ENCODE measurements at places on chromosomes 7 and 10.

- no peak for DNase-seq
These were observed 74.9 kb downstream of the NUDCD3 start for GRCh38 chr7:44415510-44415909.

DNA sequence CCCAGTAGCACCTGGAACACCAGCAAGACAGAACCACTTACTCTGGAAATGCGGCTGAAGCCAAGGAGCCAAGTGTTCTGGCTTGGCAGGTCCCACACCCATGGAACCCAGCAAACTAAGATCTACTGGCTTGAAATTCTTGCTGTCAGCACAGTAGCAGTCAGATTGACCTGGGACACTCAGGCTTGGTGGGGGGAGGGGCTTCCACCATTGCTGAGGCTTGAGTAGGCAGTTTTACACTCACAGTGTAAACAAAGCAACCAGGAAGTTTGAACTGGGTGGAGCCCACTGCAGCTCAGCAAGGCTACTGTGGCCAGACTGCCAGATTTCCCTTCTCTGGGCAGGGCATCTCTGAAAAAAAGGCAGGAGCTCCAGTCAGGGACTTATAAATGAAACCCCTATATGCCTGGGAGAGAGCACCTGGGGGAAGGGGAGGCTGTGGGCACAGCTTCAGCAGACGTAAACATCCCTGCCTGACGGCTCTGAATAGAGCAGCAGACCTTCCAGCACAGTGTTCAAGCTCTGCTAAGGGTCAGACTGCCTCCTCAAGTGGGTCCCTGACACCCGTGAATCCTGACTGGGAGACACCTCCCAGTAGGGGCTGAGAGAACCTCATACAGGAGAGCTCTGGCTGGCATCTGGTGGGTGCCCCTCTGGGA, 121.2 kb downstream of the MTERF1 start:
- no peak for DNase-seq

GRCh38 chr10:91549262-91549661, 83.6 kb downstream of the PPP1R3C start:
- no peak for DNase-seq

DNA sequence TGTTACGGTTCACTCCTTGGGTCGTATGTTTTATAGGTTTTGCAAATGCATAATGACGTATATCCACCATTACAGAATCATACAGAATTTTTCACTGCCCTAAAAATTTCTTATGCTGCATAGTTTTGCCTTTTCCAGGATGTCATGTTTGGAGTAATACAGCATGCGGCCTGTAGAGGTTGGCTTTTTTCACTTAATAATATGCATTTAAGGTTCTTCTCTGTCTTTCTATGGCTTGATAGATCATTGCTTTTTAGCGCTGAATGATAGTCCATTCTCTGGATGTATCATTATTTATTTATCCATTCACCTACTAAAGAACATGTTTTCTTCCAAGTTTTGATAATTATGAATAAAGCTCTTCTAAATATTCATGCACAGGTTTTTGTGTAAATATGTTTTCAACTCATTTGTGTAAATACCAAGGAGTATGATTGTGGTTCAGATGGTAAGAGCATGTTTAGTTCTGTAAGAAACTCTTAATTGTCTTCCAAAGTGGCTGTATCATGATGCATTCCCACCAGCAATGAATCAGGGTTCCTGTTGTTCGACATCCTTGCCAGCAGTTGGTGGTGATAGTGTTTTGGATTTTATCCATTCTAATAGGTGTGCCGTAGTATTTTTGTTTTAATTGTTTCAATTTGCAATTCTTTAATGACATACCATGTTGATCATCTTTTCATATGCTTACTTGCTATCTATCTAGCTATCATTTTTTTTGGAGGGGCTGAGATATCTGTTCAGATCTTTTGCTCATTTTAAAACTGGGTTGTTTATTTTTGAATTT, 531.2 kb upstream of the GHITM start:
- DNase-seq = no peak

- DNase-seq = no peak
These were observed 77.7 kb upstream of the DIP2C start for GRCh38 chr10:767211-767610.

- no peak for DNase-seq
These were observed 38.4 kb downstream of the RHOBTB1 start for GRCh38 chr10:60905580-60905979.

DNA sequence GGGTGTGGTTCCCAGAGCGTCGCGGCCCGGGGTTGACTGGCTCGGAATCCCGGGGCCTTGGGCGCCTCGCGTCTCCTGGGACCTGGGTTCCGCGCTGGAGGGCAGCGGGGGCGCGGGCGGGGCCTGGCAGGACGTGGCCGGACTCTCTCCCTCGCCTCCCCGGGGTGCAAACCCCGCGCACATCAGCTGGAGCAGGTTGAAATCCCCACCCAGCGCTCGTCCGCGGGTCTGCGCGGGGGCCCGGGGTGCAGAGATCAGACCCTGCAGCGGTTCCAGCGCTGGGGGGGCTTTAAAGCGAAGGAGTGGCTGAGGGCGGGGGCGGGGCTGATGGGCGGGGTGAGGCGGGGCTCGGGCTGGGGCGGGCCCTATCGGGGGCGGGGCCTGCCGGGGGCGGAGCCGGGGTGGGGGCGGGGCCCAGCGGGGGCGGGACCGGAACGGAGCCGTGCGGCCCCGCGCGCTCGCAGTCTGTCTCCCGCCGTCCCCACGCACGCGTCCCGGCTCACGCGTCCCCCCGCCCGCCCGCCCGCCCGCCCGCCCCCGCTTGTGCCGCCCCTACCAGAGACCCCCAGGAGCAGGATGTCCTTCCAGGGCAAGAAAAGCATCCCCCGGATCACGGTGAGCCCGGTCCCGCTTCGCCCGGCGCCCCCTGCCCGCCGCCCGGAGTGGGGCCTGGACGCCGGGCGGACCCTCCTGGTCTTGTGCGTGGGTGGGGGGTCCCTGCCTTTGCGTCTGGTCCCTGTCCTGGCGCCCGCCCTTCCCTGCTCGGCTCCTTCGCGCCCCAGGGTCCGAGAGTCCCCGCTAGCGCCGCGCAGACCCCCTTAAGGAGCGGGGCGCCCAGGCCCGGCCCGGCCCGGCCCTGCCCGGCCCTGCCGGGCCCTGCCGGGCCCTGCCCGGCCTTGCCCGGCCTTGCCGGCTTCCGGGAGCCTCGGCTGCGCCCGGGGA, at the start of gene DPYSL4:
Gene DPYSL4 (plus strand): TSS at position 461 of the 942 bp plus-strand sequence. CDS start 116 bp downstream, at position 577.
- DNase-seq = no peak

DNA sequence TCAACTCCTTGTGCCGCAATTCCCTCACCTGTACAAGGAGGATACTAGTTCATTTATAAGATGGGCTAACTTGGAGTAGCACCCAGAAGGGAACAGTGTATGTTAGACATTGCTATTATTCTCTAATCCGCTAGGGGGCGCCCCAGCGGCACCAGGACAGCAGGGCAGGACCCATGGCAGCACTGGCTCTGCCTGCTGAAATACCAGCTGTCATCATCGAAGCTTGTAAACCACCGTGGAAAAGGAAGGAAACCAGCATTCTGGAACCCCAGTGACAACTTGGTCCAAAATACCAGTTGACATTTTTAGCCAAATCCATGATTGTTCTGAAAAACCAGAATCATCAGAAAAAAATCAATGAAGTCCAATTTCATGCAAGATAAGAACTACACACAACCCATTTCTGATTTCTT, 134.4 kb downstream of the ITGA8 start:
- no peak for DNase-seq

GRCh38 chr7:77674878-77675277, 21.4 kb upstream of the RSBN1L start:
- no peak for DNase-seq

GRCh38 chr10:5484205-5484604, 15.2 kb downstream of the CALML5 start:
- DNase-seq = no peak

- no peak for DNase-seq
These were observed 157.4 kb upstream of the PFKP start for GRCh38 chr10:2909921-2910320.

GRCh38 chr7:19351341-19352304, 206.4 kb upstream of the FERD3L start:
- no peak for DNase-seq

- DNase-seq = no peak
These were observed 121.8 kb downstream of the AOAH start for GRCh38 chr7:36602511-36602910.

GRCh38 chr10:45058992-45059561, 58.4 kb downstream of the ZNF22 start:
- DNase-seq = no peak

GRCh38 chr7:22841954-22842353, 19.3 kb upstream of the TOMM7 start:
- no peak for DNase-seq

GRCh38 chr10:118287076-118287806, 54.9 kb downstream of the FAM204A start:
- DNase-seq = no peak

GRCh38 chr7:29189743-29190201, 4.8 kb upstream of the CHN2 start:
- peak; percentile 33 for DNase-seq

DNA sequence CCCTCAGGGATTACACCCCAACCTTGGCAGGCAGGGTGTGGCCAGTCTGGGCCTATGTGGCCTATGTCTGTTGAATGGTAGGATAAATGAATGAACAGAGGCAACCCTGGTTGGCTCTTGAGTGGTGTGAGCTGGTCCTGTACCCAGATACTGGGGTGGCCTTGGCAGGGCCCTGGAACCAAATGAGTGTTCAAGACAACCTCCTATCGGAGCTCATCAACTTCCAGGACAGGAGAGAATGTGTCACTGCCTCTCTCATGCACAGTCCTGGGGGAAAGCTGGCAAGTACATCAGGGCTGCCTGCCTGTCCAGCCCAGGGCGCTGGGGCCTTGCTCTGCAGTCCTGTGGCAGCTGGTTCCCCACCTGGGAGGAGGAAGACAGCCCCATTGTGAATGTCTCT, 271.6 kb downstream of the CALN1 start:
- no peak for DNase-seq

DNA sequence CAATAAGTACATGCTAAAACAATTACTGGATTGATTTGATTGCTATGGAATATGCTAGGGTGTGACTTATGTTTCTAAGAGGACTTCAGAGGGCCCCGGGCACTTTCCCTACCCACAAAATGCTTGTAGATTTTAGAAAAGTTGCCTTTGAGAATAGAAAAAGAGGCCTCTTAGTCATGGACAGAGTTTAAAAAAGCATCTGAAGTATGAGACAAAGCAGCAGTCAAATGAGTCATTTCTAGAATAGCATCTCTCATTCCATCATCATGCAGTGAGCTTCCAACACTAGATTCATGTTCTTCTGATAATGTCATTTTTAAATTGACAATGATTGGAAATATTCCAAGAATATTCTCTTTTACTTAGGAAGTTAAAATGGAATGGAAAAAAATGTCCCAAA, 675.1 kb upstream of the PCDH15 start:
- no peak for DNase-seq

- DNase-seq = no peak
These were observed 482.0 kb upstream of the MGMT start for GRCh38 chr10:128985036-128985435.

GRCh38 chr10:75358835-75359421, 42.6 kb downstream of the ZNF503 start:
- DNase-seq = no peak

DNA sequence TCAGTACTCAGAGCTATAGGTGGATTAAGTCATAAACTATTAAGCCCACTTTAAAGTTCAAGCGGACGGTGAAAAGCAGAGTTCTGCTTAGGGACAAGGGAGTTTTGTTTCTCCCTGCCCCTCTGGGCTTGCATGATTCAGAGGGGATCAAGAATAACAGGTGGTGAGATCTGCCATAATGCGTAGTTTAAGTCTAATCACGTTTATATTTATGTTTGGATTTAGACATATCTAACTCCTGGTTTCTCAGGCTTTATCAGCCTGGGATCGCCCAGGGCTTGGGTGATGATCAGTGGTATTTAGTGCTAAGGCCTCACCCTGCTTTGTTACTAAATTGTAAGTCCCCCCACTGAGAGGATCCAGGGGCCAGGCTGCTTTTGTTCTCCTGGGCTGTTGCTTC, 335.4 kb upstream of the NRP1 start:
- no peak for DNase-seq

DNA sequence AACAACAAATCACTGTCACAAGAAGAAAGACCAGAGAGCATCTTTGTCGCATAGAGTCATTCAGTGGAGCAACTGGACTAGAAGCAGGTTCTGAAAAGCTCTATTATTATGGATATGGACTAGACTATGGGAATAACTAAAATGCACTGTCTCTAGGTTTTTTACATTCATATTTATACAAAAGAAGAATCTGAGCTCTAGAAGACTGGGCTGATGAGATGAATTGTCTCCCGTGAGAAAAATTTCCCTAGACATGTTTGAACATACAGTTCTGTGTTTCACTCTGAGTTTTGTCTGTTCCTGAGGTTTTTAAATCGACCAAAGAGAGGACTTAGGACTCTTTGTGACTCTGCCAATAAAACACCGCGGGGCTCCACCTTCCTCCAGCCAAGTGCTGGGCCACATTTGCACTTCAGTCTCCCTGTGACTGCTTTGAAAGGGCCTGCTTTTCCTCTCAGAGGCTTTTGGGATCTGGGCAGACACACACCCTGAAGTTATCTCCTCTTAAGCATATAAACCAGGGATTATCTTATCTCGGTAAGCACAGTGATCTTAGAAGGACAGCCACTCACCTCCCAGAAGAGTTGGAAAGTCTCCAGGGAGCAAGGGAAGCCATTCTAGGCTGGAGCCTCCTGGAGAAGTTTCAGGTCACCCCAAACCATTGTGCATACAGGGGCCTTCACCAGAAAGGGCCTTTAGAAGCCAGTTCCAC, 101.0 kb upstream of the JCAD start:
- no peak for DNase-seq

- DNase-seq = no peak
These were observed 103.0 kb downstream of the JCAD start for GRCh38 chr10:29956335-29956924.

DNA sequence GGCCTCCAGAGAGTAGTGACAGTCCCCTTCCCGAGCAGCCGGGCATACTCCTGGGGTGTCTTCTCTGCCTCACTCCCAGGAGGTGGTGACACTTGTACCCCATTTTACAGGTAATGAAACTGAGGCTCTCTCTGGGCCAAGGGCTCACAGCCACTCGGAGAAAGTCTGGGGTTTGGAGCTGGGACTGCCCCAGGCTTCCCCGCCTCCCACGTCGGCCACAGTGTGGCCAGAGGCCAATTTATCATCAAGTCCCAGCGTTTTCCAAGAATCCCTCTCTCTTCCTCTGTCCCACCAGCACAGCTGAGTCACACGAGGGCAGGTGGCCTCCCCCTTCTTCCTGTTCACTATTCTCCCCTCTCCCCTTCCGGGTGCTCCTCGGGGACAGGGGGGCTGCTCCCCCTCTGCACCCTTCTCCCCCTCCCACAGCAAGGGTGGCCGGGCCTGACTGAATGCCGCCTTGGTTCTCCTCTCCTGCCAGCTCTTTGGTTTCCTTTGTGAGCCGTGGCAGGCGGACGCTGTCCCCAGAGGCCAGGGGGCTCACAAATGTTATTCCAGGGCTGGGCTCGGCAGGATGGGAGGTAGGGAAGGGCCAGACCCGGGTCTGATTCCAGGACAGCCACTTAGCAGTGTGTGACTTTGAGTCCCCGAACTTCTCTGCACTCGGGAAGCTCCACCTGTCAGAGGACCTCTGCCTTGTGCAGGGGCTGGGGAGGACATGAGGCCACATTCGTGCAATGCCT, 17.7 kb downstream of the CLIP2 start:
- DNase-seq = no peak

- DNase-seq = no peak
These were observed 9.2 kb downstream of the NUP42 start for GRCh38 chr7:23191022-23191421.

- DNase-seq = no peak
These were observed 35.2 kb downstream of the SGCE start for GRCh38 chr7:94620703-94621118.

GRCh38 chr10:97718659-97719142, 5.2 kb downstream of the MARVELD1 start:
- DNase-seq = no peak

Measured in cerebellar nuclear complex (tissue), 1 donor.